ENCODE measurements at places on chromosomes 5 and 9. TPM values are rescaled to one million over a fixed set of nuclear protein-coding genes. Genes with fewer than 3 reads are reported as not detected.

Gene MZB1
- 1.0 TPM for total RNA-seq

DNA sequence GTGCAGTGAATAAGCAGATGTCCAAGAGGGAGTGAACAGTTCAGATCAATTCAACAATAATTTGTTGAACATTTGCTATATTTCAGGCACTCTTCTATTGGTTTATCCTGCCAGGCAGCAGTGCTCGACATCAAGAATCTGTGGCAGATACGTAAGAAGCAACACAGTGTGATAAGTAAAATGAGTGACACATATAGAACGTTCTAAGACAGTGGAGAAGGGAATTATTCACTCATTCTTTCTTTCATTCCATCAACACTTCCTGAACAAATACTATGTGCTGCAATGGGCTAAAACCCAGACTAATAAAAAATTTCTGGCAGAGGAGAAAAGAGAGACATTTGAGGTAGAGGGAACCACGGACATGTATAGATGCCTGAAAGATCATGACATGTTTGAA, 89.9 kb upstream of the GLIS3 start:
- no peak overlapping the region for H3K4me3 ChIP-seq
- H3K36me3 ChIP-seq = no peaks in the 10 kb centered on the region
- no peak for DNase-seq
- H3K27me3 ChIP-seq = no peaks in the 10 kb centered on the region
- H3K4me1 ChIP-seq = no peaks in the 10 kb centered on the region

Gene C7
- total RNA-seq = 1,362 TPM

DNA sequence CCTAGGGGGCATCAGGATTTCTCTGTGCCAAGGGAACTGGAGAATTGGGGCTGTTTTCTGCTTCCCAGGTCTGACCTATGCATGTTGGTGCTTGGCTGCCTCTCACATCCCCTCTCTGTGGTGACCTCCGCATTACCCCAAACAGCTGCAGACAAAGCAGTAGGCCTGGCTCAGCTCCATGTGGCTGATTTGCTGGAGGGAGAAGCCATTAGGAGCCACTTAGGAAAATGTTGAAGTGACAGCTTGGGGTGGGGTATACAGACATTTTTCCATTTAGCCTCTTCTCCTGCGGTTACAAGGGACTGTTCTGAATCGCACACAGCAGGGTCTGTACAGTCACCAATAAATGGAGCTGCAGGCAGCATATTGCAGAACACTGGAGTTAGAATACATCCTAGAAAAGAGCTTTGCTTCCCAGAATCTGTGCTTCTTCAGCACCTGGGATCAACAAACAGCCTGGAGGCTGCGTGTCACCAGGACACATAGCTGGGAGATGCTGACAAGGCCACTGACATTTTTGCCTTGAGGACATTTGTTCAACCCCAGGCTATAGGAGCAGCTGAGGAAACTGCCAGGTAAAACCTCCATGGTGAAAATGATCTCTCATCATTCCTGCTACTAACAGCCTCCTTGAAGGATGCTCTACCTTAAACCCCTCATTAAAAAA, 335.3 kb downstream of the DIRAS2 start:
- H3K4me3 ChIP-seq = no peak overlapping the region
- no peaks in the 10 kb centered on the region for H3K36me3 ChIP-seq
- H3K27me3 ChIP-seq = no peaks in the 10 kb centered on the region
- no peaks in the 10 kb centered on the region for H3K4me1 ChIP-seq

Gene NOXA1
- 8.1 TPM for total RNA-seq

DNA sequence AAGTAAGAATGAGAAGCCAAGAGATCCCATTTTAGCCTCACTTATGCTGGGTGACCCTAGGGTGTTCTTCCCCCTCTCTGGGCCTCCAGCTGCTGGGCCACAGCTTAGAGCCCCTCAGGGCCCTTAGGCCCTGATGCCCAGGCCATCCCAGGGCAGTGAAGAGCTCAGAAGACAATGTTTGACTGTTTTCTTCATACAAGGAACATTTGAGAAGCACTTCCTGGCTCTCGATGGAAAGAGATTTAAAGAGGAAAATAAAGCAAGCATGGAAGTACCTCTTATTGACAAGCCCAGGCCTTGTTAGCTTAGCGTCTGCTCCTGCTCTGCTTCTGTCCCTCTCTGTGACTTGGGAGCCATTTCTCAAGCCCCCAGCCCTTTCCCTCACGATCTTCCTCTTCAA, 165.9 kb upstream of the SMIM23 start:
- DNase-seq = no peak
- H3K27ac ChIP-seq = no peak overlapping the region

Gene C5orf52
- not detected for total RNA-seq

Gene NTRK2
- total RNA-seq = 1.2 TPM

DNA sequence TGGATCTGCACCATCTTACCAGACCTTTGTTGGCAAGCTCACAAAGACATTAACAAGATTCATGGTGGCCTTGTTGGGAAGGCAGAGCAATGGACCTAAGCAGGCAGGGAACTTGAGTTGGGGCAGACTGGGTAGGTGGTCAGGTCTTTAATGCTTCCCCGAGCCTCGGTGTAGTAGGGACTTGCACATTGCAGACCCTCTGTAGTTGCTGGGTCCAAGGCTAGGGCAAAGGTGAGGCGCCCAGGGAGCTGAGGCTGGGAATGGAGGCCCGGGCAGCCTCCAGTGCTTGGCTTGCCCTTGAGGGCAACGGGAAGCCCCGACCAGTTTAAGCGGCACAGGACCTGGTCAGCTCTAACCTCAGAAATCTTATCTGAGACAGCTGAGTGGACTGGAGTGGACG, 24.1 kb downstream of the NKX2-5 start:
- no peak for DNase-seq
- no peaks in the 10 kb centered on the region for H3K4me1 ChIP-seq
- no peaks in the 10 kb centered on the region for H3K27me3 ChIP-seq
- no peak overlapping the region for H3K4me3 ChIP-seq

DNA sequence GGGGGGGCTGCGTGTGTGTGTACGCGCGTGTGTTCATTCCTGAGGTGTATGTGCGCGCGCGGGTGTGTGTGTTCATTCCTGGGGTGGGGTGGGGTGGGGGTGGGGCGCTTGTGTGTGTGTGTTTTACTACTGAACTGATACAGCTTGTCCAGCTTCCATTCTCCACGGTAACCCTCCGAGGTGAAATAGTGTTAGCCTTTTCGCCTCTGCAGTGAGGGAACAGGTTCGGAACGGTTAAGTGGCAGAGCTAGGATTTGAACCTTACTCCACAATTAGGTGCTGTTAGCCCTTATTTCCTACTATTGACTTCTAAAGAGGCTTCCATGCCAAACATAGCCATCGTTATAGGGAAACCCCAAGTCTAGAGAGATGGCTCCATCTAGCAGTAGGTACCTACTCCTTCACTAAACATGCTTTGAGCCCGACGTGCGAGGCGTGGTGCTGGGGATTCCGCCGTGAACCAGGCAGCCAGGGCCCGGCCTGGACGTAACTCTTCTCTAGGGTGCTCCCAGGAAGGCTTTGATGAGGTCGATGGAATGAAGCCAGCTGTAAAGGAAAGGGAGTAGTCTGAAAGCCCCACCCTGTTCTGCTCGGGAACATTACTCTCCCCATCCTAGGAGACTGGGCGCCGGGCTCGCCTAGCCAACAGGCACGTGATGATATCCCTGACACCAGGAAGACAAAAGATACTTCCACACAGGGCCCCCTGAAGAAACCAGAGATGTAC, 782 bp upstream of the SKP1 start:
- no peaks in the 10 kb centered on the region for H3K36me3 ChIP-seq
- H3K4me1 ChIP-seq = peaks cover 31% of the 10 kb centered on the region
- no peaks in the 10 kb centered on the region for H3K27me3 ChIP-seq
- no peak overlapping the region for H3K4me3 ChIP-seq

Gene FGD3
- 7.2 TPM for total RNA-seq

DNA sequence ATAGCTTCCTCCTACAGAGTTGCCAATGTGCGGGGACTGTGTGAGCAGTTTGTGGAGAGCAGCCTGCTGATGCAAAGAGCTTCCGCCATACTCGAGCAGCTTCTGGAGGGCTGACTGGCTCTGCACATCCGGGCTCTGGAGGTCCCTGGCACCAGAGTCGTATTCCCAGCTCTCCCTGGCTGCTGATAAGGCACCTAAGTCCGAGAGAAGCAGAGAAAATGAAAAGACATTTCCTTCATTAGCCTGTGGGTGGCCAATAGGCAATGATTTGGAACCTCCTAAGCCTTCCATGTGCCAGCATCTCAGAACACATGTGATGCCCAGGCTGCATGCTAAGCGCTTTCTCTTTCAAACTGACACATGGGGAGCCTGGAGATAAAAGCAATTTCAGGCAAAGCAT, 94.3 kb downstream of the TSSK1B start:
- no peak for DNase-seq
- no peaks in the 10 kb centered on the region for H3K36me3 ChIP-seq
- no peaks in the 10 kb centered on the region for H3K27me3 ChIP-seq
- no peak overlapping the region for H3K27ac ChIP-seq
- no peak overlapping the region for H3K4me3 ChIP-seq

DNA sequence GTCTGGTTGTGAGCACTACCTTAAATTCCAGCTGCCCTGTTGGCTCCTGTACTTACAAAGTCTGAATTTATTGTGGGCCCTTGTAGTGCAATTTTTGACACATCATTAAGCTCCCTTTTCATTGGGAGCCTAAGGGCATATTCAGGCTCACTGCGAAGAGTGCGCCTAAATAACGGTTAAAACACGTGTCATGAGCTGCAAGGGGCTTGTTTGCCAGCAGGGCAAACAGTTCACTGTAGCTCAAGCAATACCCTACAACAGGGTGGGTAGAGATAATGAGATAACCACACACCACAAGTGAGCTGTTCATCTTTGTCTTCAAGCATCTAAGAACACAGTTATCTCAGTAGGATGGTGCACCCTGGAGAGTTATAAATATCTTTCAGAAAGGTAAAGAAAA, 214.2 kb downstream of the SLF1 start:
- H3K27ac ChIP-seq = no peak overlapping the region
- no peak for DNase-seq
- H3K27me3 ChIP-seq = no peaks in the 10 kb centered on the region
- H3K4me3 ChIP-seq = no peak overlapping the region

GRCh38 chr5:91025449-91025848, 357.7 kb downstream of the ARRDC3 start:
- no peak overlapping the region for H3K4me3 ChIP-seq
- peaks cover 62% of the 10 kb centered on the region for H3K4me1 ChIP-seq
- no peak for DNase-seq
- no peaks in the 10 kb centered on the region for H3K27me3 ChIP-seq
- peak overlapping the region; percentile 69 for H3K27ac ChIP-seq

- H3K27me3 ChIP-seq = no peaks in the 10 kb centered on the region
- H3K36me3 ChIP-seq = no peaks in the 10 kb centered on the region
- H3K27ac ChIP-seq = no peak overlapping the region
Measured at GRCh38 chr5:170534177-170534576, 30.4 kb downstream of the KCNIP1 start.

- H3K4me1 ChIP-seq = no peaks in the 10 kb centered on the region
- no peak for DNase-seq
- no peak overlapping the region for H3K4me3 ChIP-seq
- H3K36me3 ChIP-seq = no peaks in the 10 kb centered on the region
- H3K27me3 ChIP-seq = no peaks in the 10 kb centered on the region
Measured at GRCh38 chr9:131318231-131319085, 28.9 kb downstream of the PLPP7 start.

DNA sequence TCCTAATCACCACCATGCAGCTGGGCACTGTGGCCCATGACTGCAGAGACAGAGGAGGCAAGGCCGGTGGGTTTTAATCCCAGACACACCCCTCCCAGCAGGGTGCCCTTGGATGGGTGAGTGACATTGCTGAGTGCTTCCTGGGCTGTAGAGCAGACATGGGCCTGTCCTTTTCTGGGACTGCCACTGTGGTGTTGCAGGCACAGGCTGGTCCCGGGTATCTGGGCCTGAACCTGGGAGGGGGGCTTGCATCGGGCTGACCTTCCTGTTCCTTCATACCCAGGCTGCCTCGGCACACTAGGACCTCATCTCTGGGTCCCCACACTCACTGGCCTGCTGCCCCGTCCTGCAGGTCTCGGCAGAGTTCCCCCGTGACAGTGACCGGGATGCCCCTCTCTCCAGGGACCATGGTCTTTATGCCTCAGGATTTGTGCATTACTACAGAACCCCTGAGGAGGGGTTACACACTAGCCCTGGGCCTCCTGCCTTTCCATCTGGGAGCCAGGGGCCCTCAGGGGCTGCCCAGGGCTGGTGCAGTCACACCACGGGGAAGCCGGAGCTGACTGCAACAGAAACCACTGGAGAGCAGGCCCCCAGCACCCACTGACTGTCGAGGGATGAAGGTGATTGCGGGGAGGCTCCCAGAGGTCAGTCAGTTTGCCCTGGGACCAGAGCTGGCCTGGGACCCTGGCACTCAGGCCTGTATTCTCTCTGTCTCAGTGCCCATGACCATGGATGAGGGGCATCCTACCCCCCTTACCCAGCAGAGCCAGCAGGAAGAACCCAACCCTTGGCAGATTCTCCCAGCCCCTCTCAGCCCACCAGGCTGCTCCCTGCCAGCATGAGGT, 8.9 kb upstream of the SLC25A48 start:
- no peak overlapping the region for H3K4me3 ChIP-seq
- DNase-seq = no peak
- H3K36me3 ChIP-seq = no peaks in the 10 kb centered on the region

GRCh38 chr5:79547429-79547822, 33.5 kb upstream of the HOMER1 start:
- H3K36me3 ChIP-seq = no peaks in the 10 kb centered on the region
- H3K27ac ChIP-seq = no peak overlapping the region
- no peak for DNase-seq

Gene ECM2
- total RNA-seq = 5.8 TPM

DNA sequence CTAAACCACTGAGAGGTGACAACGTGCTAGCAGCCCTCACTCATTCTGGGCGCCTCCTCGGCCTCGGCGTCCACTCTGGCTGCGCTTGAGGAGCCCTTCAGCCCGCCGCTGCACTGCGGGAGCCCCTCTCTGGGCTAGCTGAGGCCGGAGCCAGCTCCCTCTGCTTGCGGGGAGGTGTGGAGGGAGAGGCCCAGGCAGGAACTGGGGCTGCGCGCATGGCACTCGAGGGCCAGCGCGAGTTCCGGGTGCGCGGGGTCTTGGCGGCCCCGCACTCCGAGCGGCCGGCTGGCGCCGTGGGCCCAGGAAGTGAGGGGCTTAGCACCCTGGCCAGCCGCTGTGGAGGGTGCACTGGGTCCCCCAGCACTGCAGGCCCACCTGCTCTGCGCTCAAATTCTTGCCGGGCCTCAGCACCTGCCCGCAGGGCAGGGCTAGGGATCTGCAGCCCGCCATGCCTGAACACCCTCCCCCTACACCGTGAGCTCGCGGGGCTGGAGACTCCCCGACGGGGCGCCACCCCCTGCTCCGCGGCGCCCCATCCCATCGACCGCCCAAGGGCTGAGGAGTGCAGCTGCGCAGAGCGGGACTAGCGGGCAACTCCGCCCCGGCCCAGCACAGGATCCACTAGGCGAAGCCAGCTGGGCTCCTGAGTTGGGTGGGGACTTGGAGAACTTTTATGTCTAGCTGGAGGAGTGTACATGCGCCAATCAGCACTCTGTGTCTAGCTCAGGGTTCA, 11.8 kb upstream of the UBE2D2 start:
- H3K36me3 ChIP-seq = no peaks in the 10 kb centered on the region
- DNase-seq = no peak
- no peaks in the 10 kb centered on the region for H3K27me3 ChIP-seq

Data from adrenal gland (tissue), 19 donors.